ENCODE measurements at places on chromosomes 7 and 10.

GRCh38 chr10:24643679-24644209 lies 79.9 kb downstream of the ARHGAP21 start:
- DNase-seq, result no peak

GRCh38 chr10:126181626-126182025 lies 206.7 kb downstream of the ADAM12 start:
- no peak for DNase-seq

DNA sequence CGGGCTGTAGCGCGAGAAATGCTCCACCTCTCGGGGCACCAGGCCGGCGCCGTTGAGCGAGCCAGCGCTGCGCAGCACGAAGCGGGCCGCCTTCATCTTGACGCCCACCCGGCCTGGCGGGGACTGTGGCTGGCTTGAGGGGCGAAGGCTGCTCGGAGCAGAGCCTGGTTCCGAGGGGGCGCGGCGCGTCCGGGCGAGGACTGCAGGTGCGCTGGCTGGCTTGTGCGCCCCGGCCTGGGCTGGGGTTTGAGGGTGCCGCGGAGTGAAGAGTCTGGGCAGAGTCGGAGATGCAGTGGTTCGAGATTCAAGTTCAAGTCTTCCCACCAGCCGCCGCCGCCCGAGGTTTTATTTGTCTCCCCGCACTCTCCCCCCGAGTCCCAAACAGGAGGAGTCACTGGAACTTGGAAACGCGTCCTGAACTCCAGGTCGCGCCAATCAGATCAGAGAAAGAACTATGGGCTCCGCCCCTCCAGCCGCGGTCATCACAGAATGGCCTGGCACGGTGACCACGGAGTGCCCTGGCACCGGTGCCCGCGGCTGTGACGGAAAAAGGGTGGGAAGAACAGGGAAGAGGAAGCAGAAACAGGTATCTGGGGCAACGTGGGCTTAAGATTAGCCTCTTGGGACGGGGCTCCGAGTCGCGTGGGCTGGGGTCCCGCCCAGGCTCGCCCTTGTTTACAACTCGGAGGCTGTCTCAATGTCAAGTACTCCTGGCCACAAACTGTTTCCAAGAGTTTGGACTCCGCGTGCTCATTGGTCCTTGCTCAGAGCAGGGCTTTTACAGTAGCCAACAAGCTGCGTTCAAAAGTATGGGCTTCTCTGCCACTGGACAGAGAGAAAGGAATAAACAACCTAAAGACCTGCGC lies at the start of gene PDK4:
Gene PDK4 (minus strand): TSS at position 319 of the 866 bp plus-strand sequence. CDS start 223 bp downstream, at position 96.
- DNase-seq, result no peak

- no peak for DNase-seq
Observed at GRCh38 chr10:71528371-71529206, 131.9 kb downstream of the CDH23 start.

DNA sequence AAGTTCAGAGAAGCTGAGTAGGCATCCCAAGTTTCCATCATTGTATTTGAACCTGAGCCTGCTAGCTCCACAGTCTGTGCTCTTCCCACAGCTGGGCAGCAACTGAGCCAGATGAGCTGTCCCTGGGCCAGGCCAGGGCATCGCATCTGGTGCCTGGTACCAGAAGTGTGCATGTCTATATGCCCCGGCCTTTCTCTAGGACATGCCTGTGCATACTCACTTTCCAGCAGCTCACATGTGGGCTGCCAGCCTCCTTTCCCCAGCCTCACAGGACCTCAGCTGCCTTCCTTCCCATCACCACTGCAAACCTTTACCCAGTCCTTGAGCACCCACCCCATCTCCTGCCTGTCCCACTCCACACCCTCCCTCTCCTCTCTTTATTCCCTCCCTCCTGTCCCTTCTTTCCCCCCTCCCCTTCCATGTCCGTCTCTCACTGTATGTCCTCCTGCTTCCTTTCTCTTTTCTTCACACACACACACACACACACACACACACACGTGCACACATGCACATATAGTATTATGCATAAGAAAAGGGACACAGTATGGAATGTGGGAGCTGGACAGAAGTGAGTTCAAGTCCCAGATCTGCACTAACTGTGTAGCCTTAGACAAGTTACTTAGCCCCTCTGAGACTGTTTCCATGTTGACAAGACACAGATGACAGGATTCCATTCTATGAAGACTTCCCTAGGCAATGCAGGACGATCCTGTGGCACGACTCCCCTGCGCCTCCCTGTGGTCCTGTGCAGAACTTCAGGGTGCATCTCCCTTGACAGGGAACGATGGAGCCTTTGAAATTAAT lies 10.9 kb downstream of the CDHR1 start:
- DNase-seq, result peak; percentile 67

GRCh38 chr10:34809796-34810195 lies 5.3 kb downstream of the PARD3 start:
- DNase-seq, result no peak

GRCh38 chr7:100190048-100190711 lies 12.5 kb downstream of the STAG3 start:
- no peak for DNase-seq

- no peak for DNase-seq
Observed at GRCh38 chr10:128098631-128099030, 27.6 kb downstream of the MKI67 start.

DNA sequence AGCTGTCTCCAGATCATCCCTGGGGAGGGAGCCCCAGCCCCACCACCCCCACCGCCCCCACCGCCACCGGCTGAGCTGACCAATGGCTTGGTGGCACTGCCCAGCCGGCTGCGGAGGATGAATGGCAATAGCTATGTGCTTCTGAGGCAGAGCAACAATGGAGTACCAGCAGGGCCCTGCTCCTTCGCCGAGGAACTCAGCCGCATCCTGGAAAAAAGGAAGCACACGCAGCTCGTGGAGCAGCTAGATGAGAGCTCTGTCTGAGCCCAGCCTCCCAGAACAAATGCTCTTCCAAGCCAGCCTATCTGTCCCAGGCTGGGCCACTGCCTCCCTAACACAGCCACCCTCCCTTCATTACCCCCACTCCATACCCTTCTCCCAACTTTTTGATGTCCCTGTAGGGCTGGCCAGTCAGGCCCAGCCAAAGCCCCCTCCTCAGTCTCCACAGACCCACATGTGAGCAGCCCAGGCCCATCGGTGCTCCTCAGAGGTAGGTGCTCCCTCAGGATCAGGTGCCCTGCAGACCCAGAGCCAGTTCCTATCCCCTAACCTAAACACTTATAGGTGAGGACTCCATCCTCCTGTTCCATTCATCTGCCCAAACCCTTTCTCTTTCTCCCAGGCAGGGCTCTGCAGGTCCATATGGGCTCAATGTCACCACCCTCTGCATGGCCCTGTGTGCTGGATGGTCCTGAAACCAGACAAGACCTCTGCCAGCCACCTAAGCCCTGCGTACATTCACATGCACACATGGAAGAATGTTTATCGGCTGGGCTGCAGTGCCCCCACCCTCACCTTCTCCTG lies 3.2 kb downstream of the MRPL43 start:
- DNase-seq, result no peak

DNA sequence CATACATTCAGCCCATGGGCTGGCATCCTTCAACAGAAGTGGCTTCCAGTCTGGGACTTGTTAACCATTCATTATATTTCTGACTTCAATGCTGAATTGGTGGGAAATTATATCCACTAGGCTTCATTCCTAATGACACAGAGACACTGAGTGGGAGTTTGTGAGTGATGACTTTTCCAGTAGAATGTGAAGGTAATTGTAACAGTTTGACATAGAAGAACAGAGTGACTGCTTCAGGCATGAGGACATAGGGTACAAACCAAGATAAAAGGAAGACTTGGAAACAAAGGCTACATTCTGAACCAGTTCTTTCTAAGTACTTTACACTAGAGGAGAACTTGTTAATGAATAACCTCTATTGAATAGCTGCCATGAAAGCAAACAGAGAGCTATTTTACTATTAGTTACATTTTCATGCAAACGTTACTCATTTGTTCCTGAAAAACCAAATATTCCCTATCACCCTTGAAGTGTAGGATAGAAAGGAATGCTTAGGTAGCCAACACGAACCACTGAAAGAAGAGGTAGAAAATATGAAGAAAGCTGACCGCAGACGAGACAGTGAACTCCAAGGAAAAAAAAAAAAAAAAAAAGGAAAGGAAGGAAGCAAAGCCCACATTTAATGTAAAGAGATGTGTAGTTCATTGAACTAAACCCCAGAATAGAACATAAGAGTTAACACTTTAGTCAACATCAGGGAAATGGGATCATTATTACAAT lies 237.0 kb upstream of the SEMA3C start:
- DNase-seq, result no peak
